ENCODE measurements at places on chromosomes 5 and 9.
A peak's percentile ranks its signal among the peaks of the same experiment; 100 is the strongest.

- no peak for DNase-seq
Observed at GRCh38 chr5:31197183-31197582, 3.7 kb downstream of the CDH6 start.

DNA sequence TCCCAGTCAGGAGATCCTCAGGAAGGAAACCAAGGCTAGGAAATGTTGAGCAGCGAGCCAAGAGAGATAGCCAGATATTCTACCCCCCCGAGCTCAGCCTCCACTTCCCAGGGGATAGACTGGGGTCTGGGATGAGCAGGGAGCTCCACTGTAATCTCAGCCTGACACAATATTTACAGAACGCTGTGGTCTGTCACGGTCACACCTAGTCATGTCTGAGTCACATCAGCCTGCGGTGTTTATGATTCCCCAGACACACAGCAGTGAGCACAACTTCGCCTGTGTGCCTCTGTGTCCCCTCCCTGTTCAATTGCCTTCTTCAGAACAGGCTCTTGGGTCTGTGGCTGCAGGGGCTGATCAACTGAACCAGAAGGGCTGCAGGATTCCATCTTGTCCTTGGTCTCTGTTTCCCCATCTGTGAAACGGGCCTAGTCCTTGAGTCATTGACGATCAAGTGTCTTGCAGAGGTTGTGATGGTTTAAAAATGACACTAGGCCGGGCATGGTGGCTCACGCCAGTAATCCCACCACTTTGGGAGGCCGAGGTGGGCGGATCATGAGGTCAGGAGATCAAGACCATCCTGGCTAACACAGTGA, 8.6 kb upstream of the PRRX2 start:
- peak; percentile 60 for DNase-seq

GRCh38 chr5:116982035-116982434, 407.4 kb upstream of the SEMA6A start:
- no peak for DNase-seq

GRCh38 chr5:36462295-36463021, 143.9 kb upstream of the SLC1A3 start:
- peak; percentile 39 for DNase-seq

GRCh38 chr5:72082048-72082447, 25.2 kb upstream of the MAP1B start:
- no peak for DNase-seq

DNA sequence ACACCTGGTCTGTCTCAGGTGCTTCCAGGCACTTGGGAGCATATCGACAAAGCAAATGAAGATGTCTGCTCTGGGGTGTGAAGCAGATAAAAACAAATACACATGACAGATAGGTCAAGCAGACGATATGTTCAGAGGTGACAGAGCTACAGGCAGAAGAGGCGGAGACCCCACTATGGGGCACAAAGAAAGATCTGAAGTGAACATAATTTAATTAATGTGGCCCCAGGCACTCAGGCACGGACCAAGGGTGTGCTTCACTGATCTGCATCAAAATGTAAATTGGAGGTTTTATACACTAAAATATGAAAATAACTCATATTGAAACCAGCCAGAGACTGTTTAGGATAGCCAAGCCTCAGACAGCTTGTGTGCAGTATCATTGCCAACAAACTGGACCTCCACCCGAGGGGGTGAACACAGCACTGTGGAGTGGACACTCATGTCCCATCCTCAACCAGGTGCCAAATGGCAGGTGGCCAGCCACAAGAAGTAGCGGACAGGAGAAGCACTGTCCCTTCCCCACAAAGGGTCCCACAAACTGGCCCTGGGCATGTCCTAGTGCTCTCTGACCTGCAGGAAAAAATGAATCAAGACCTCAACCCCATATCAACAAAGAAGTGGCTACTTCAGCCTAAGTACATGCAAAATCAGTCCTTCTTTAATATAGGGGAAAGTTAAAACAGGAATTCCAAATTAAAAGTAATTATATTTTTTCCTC, 29.2 kb downstream of the ROR2 start:
- DNase-seq: no peak

- no peak for DNase-seq
Observed at GRCh38 chr9:99953861-99954507, 47.5 kb downstream of the STX17 start.

GRCh38 chr5:82817897-82818676, 259.1 kb downstream of the TMEM167A start:
- DNase-seq: no peak

- no peak for DNase-seq
Observed at GRCh38 chr9:128163027-128163515, 3.0 kb downstream of the BBLN start.

DNA sequence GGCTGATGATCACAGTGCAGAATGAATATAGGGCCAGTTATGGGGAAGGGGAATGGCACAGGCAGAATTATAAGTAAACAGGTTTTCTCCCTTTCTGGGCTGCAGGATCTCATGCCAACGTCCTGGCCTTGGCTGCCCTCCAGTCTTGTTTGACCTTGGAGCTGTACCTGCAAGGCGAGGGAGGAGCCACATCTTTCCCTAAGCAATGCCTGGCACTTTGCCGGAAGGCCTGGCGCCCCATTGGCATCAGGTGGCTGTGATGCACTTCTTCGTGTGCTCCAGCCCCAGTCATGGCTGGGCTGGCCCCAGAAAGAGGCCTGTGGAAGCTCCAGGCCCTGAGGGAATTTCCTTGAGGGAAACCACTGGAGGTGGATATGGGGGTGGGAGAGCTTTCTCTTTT, 16.7 kb upstream of the IQGAP2 start:
- no peak for DNase-seq

GRCh38 chr9:84146893-84147710, 166.5 kb downstream of the RMI1 start:
- no peak for DNase-seq

DNA sequence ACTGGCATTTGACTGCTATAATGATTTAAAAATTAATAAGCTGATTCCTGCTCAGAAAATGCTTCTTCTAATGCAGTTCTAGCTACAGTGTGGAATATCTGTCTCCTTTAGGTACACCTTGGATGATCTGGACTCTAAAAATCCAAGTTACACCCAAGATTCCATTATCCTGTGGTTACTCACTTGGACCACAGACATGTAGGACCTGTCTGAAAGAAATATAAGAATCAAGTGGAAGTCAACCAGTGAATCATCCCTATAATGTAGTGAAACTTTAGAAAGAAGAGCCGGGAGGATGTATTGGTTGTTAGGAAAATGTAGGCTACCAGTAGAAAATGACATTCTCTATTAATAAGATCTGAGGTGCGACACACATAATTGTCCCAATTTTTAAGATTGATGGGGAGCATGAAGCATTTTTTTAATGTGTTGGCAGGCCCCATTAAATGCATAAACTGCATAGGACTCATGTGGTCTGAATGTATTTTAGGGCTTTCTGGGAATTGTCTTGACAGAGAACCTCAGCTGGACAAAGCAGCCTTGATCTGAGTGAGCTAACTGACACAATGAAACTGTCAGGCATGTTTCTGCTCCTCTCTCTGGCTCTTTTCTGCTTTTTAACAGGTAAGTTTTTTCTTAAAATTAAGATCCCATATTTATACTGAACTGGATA, at the start of gene SPINK6:
Gene SPINK6 (plus strand): TSS at position 512 of the 673 bp plus-strand sequence. CDS start 55 bp downstream, at position 567.
- DNase-seq: peak; percentile 36

DNA sequence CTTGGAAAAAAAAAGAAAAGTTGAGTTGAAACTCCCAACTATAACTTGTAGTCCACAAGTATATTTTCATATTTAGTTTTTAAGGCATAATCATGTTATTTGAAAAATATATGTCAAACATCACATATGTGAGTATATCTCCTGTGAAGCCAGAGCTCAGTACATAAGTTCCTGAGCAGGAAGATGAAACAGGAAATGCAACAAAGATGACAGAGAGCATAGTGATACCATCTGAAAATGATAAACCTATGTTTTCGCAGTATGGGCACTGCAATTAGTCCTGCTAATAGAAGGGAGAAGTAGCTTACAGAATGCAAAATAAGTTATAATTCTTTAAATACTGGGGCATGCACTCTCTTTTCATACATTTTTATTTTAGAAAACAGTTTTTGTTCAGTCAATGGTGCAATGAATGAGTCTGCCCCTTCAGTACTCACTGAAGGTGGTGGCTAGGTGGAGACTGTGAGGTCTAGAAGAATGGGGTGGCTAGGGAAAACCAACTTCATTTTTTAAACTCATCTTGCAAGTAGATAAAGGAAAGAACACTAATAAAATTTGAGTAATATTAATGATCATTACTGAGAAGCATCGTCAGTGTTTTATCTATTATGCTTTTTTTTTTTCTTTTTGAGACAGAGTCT, 54.1 kb upstream of the FYB1 start:
- no peak for DNase-seq

GRCh38 chr5:163789870-163790269, 284.5 kb downstream of the MAT2B start:
- no peak for DNase-seq

- no peak for DNase-seq
Observed at GRCh38 chr9:79037338-79037737, 534.4 kb upstream of the TLE4 start.

- no peak for DNase-seq
Observed at GRCh38 chr5:90495146-90495545, 20.5 kb downstream of the POLR3G start.

GRCh38 chr5:106311230-106311915, 1359.4 kb downstream of the EFNA5 start:
- no peak for DNase-seq

GRCh38 chr9:130692321-130692720, 1.3 kb upstream of the EXOSC2 start:
- DNase-seq: no peak

GRCh38 chr5:139675213-139675612, 27.1 kb downstream of the CXXC5 start:
- no peak for DNase-seq

DNA sequence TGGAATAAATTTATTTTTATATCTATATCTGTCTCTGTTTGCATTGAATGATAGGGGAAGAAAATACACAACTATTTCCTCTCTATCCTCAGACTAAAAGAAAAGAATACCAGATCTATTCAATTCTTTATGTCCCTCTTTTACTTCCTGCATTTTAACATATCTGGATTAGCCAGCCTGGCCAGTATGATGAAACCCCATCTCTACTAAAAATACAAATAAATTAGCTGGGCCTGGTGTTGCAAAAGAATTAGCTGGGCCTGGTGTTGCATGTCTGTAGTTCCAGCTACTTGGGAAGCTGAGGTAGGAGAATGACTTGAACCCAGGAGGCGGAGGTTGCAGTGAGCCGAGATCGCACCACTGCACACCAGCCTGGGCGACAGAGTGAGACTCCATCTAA, 182.0 kb downstream of the LURAP1L start:
- no peak for DNase-seq

All from LoVo (cell line).